MM.1S (cell line): ENCODE measurements at places on chromosomes 13 and 19.
A peak's percentile ranks its signal among the peaks of the same experiment; 100 is the strongest.

DNA sequence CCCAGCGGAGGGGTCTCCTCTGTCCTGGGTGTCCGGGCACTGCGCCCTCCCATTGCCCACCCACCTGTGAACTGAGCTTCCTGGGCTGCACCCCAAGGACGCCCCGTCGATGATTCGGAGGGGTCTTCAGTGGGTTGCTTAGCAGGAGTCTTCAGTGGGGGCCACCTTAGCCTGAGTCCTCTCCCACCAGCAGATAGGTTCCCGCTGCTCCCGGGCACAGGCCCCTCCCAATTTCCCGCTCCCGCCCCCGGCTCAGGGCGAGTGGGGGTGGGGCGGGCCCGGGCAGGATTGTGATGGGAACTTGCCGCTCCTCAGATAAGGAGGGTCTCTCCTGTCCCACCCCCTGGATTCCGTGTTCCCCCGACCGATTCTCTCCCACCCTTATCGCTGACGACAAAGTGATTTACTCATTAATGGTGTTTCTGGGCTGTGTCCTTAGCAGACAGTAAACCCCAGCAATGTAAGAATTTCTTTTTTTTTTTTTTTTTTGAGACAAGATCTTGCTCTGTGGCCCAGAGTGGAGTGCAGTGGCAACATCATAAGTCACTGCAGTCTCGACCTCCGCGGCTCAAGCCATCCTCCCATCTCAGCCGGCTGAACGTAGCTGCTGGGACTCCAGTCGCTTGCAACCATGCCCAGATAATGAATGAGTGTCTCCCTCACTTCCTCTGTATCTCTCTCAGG is 655 bp upstream of the S1PR5 start:
- no peak for DNase-seq

- no peak for DNase-seq
Measured at GRCh38 chr19:32822916-32823746, 46.4 kb downstream of the SLC7A9 start.

GRCh38 chr19:55090564-55090963 is 14.9 kb downstream of the EPS8L1 start:
- DNase-seq, result no peak

DNA sequence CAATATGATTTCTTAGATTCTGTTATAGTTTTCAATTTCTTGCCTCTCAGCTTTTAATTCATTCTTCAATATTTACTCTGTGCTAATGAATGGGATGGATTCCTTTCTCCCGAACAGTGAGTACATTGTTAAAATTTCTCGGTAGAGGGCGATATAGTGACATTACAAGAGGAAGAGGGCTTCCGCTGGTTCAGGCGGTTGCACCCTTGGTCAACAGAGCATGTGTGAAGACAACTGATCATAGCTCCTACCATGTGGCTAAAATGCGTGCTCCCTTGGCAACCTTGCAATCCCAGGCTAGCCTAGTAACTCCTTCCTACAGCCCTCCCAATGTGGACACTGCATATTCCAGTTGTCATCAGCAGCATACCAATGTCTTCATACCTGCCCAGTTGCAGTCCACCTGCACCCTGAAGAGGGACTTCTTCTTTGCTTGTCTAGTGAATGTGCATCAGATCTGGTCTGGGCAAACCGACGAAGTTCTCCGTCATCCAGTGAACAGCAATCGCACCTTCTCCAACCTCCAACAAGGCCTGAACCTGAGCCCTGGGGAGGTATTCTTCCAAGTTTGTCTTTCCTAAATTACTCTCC is 653.0 kb upstream of the GPC6 start:
- peak; percentile 12 for DNase-seq

DNA sequence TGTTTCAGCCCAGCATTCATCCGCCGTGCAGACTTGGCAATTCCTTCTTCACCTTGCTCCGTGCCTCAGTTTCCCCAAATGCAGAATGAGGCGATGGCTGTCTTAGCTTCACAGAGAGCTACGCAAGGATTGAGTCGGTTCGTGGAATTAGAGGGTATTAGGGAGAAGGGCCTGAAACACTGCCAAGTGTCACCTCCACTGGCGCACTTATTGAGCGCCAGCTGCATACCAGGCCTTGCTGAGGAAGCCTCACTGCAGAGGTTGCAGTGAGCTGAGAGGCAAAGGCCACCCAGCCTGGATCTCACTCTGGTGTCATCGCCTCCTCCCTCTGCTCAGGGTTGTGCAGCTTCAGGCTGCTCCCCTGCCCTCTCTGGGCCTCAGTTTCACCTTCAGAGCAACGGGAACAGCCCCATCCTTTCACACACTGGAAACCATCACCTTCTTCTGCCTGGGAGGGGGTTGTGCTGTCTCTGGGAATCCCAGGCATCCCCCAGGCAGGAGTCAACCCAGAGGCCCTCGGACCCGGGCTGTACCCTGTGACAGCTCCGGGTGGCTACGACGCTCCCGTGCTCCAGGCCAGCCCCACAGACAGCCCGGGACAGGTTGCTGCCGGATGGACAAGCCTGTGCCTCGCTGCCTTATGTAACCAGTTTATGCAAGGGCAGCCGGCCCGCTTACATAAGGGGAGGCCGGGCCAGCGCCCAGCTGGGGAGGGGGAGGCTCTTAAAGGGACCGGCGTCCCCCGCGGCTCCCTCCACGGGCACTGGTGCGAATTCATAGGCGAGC is 31.9 kb downstream of the NFIC start:
- no peak for DNase-seq

- DNase-seq, result no peak
Measured at GRCh38 chr13:24340608-24340955, 31.2 kb downstream of the C1QTNF9 start.

GRCh38 chr19:7552781-7553180 is 17.3 kb downstream of the PNPLA6 start:
- DNase-seq, result no peak

DNA sequence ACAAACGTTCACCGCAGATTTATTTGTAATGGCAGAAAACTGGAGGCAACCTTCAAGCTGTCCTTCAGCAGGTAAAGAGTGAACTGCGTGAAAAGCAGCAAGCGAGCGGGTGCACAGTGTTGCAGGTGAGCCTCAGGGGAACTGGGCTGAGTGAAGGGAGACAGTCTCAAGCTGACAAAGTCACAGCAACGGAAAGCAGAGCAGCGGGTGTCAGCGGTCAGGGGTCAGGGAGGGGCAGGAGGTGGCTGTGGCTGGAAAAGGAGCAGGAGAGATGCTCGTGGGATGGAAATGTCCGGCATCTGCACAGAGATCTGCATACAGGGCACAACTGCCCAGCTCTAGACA is 8.5 kb upstream of the RASA3 start:
- no peak for DNase-seq

GRCh38 chr13:112241288-112241687 is 134.9 kb upstream of the SPACA7 start:
- no peak for DNase-seq

DNA sequence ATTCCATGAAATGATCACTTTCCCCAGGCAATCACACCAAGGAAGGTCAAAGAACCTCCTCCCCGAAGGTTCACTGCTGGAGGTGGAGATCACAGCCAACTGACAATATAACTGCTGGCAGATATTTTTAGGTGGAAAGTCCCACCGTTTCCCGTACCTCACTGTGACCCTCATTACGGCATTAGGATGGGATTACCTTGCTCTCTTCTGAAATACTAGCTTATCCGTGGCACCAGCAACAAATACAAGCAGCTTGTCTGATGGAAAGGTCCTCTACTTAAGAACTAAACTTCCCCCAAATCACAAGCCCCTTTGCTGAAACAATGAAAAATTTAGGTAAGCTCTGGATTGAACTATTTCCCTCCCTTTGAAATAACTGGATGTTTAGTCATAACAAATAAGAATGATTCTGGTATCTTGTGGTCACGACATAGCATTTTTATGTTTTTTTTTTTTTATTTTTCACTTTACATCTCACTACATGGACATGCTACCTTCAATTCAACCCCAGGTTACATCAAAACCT is 178.9 kb downstream of the COL4A1 start:
- no peak for DNase-seq

DNA sequence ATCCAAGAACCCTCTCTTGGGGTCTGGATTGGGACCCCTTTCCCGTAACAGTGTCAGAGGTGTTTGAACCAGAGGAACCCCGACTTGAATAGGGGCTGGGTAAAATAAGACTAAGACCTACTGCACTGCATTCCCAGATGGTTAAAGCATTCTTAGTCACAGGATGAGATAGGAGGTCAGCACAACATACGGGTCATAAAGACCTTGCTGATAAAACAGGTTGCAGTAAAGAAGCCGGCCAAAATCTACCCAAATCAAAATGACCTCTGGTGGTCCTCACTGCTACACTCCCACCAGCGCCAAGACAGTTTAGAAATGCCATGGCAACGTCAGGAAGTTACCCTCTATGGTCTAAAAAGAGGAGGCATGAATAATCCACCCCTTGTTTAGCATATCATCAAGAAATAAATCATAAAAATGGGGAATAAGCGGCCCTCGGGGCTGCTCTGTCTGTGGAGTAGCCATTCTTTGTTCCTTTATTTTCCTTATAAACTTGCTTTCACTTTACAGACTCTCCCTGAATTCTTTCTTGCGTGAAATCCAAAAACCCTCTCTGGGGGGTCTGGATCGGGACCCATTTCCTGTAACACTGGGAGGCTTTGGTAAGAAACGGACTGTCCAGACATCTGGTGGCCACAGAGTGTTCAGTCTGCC is 4.4 kb upstream of the SIN3B start:
- DNase-seq, result no peak

DNA sequence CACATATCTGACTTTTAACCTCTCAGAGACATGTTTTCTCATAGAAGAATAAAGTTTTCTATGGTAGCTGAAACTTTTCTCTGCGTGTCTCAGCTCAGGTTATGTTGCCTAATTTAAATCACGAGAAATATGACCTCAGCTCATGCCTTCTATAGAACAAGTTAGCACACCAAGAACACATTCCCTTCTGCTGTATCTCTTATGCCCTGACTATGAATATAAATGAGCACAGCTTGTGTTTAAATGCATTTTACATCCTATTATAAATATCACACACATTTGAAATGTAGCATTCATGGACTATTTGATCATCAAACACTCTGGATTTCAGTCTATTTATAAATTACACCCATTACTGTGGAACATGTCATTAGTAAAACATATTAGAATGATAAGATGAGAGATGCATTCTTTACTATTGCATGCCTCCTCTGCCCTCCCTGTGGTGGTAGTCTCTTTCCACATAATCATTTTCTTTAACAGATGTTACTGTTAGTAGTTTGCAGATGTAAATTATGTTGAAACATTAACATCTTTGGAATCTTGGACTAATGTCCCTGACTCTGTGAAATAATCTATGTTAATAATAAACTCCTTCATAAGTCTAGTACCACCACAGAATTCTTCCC is 2044.9 kb upstream of the PCDH20 start:
- no peak for DNase-seq

DNA sequence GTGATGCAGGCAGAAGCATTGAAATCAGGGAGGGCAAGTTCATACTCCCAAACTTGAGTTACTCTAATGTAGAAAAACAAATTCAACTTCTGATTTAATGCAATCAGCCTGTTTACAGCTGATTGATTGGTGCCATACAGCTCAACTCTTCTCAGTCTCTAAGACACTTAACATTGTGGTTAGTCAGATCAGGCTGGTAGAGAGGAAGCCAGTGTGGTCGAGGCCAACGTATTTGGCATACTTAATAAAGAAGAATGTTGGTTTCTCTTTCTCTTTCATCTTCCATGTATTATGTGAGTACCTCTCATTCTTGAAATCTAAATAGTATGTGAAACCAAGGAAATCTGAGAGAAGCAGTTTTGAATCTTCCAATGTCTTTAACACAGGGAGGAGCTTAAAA is 255.0 kb upstream of the SLITRK1 start:
- peak; percentile 96 for DNase-seq
